ENCODE measurements at places on chromosomes 6 and 20.

DNA sequence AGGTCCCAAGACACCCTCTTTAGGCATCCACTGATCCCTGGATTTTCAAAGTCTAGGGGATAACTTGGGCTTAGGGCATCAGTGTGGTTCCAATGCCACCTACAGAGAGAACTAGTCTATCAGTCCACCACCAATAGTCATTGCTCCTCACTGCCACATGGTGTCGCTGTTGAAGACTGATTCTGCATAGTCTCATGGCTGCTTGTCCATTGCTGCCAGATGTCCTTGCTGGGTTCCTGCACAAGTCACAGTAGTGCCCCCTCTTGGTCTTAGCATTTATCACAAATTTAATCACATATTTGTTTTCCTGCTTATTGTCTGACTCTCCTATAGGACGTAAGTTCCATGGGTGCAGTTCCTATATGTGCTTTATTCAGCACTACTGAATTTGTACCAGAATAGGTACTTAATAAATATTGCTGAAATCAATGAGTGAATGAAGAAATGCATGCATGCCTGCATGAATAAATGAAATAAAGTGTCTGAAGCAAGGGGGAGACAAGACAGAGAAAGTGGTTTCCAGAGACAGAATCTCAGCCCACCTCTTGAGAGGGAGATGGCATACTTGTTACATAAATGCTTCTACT is 45.9 kb upstream of the RALY start:
- DNase-seq: peak; percentile 54

DNA sequence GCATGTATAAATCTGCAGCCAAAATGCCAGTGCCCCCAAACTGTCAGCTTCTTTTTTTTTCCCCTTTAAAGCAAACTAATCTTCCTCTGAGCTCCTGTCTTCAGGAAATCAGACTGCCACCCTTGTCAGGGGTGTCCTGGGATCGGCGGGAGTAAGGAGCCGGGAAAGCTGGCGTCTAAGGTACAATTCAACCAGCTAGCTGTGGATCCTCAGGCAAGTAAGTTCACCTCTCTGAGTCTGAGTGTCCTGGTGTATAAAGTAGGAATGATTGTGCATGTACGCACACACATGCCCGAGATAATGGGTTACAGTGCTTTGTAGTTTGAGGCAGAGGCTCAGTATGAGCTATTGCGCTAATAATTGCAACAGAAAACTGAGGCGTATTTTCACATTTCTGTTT is 98.3 kb downstream of the ANKRD60 start:
- no peak for DNase-seq

- DNase-seq: no peak
Observed at GRCh38 chr20:60851826-60852704, 400.0 kb upstream of the CDH4 start.

DNA sequence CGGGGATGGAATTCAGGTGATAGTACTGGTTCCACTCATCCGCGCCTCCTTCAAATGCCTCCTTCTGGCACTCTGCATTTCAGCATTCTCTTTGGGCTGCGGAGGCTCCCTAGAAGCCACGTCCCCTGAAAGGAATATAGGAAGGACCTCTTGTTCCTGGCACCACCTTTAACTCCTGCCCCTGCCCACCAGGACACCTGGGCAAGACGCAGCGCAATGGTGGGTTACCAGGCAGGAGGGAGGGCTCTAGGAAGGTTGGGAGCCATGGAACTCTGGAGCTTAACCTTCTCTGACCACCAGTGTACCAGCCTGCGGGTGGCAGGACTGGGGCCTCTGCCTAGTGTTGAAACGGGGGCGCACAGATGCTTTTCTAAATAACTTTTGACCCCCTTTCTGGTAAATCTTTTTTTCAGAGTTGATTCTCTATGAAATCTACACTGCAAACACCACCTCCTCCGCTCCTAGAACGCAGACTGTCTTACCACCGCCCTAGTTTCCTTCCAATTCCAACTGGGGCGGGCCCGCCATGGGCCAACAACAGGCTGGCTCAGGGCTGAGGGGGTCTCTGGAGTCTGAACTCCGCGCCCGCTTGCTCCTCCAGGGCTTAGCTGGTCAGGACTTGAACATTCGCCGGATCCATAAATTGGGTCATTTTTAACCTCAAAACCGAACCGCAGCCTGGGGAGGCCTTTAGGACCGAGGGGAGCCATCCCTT is 871 bp upstream of the SYNDIG1 start:
- DNase-seq: no peak

DNA sequence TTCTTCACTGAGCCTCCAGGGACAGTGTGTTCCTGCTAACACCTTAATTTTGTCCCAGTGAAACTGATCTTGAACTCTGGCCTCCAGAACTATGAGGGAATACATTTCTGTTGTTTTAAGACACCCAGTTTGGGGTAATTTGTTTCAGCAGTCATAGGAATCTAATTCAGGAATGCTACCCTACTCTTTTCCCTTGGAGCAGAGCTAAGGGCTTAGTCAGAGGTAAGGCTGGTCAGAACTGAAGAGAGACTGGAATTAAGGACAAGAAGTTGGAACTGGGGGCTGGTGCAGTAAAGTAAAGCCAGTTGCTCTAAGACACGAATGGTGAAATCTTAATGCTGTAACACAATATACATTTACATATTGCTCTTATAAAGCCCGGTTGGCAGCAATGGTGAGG is 809.7 kb downstream of the MAFB start:
- no peak for DNase-seq

DNA sequence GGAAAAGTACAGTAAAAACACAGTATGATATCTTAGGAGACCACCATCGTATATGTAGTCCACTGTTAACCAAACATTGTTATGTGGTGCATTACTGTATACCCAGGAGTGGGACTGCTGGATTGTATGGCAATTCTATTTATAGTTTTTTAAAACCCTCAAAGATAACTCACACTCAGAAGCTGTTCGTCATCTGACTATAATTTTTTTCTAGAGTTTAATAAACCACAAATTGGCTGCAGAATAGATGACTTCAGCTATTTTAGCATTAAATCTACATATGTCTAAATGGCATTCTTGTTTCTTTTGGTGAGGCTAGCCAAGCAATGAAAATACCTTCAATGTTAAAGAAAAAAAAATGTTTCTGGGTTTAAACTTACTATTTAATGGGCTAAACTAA is 134.2 kb upstream of the BMP5 start:
- DNase-seq: peak; percentile 2

DNA sequence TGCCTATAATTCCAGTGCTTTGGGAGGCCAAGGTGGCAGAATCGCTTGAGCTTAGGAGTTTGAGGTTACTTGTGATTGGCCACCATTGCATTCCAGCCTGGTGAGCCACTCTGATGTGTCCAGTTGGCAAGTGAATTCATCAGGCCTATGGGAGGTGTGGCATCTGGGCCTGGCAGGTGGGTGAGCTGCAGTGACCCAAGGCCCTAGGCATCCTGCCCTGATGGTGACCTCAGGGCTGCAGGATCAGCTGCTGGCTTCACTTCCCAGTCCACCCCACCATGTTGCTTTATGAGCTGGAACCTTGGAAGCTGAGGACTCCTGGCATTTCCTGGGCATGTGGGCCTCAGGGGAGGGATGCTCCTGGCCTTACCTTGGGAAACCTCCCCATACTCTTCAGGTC is 20.5 kb downstream of the RSPH9 start:
- peak; percentile 59 for DNase-seq

- DNase-seq: no peak
Observed at GRCh38 chr6:117303323-117303722, 38.0 kb downstream of the VGLL2 start.

GRCh38 chr20:58150772-58151171 is 77.7 kb downstream of the ANKRD60 start:
- no peak for DNase-seq

DNA sequence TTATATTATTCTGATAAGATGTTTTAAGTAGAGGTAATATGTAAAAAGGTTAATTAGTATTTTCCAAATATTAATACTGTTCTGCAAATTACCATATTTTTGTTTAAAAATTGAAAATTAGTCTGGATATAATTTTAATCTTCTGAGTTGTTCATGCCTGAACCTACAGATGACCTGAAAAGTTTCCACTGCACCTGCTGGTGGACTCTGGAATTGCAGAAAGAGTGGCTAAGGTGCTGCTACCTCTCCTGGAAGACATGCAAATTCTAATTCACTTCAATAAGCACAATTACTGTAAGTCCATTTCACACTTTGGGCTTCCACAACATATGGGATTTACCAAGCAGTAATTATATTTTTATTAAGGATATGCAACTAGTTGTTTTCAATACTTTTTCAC is 77.7 kb upstream of the OLIG3 start:
- DNase-seq: peak; percentile 32

GRCh38 chr6:57224769-57225515 is 2.8 kb upstream of the RAB23 start:
- DNase-seq: peak; percentile 45

DNA sequence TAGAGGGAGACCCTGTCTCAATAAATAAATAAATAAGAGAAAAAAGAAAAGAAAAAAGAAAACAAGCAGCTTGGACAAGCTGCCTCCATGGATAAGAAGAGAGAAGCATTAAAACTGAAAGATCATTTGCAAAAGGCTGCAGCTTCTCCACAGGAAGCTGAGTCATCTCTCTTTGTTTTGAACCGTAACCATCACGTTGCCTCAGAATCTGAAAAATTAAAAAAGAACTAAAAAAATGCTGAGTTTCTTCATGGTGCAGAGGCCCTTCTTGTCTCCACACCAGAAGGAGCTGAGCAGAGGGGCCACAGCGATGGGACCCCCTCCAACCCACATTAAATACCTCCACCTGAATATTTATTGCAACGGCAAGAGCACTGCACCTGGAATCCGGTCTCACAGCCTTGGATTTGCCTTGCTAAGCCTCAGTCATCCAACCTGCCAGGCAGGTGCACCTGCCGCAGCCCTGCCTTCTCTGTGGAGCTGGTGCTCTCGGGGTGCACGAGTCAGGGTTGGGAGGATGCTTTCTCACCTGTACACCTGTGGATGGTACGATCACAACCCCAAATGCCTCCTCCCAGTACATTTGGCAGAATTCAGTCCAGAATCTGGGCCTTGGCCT is 28.1 kb downstream of the TOX2 start:
- DNase-seq: peak; percentile 66

- no peak for DNase-seq
Observed at GRCh38 chr6:24963887-24964570, 28.3 kb upstream of the RIPOR2 start.

GRCh38 chr6:163860287-163861081 is 446.0 kb downstream of the QKI start:
- DNase-seq: peak; percentile 81

GRCh38 chr20:8073024-8073832 is 53.7 kb upstream of the TMX4 start:
- DNase-seq: peak; percentile 72

- DNase-seq: no peak
Observed at GRCh38 chr6:77511860-77512259, 48.6 kb upstream of the HTR1B start.

GRCh38 chr20:40675599-40676221 is 13.3 kb downstream of the MAFB start:
- DNase-seq: no peak
